ENCODE measurements at places on chromosomes 12 and 14. TPM values are rescaled to one million over a fixed set of nuclear protein-coding genes. Genes with fewer than 3 reads are reported as not detected.

The CIROP gene
- 0.15 TPM for total RNA-seq

The INHBE gene
- total RNA-seq = 0.25 TPM

The GPD1 gene
- total RNA-seq = 1.7 TPM

The CLBA1 gene
- total RNA-seq = 20.9 TPM

- peak; percentile 96 for DNase-seq
Observed at GRCh38 chr12:6493497-6494257, at the start of gene NCAPD2. NCAPD2 (plus strand) TSS chr12:6494102; CDS start chr12:6495099, 997 bp downstream.

DNA sequence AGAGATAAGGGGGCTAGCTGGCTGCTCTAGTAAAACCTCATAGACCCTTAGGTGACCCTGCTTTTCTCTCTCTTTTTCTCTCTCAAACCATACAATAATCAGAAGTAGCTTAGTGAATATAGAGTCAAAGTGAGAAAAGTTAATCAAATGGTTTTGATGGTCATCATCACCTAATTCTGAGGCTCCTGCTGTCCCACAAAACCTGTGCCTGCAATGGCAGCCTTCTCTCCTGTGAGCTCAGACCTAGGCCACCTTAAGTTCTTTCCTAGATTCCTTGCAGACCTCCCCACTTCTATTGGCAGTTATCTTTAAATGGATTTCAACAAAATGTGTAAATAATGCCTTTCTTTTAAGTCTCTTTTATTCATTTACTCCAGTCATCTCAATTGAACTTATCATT lies 1.5 kb upstream of the RPAP3 start:
- no peak for DNase-seq
